Activated T-helper 1 cell treated with anti-CD3 and anti-CD28 coated beads, Interleukin-2, amount 50 U/mL, for 16 hours (primary cell): ENCODE measurements at places on chromosomes 11 and 22.

- DNase-seq = no peak
Observed at GRCh38 chr11:11976481-11977127, 31.8 kb downstream of the DKK3 start.

DNA sequence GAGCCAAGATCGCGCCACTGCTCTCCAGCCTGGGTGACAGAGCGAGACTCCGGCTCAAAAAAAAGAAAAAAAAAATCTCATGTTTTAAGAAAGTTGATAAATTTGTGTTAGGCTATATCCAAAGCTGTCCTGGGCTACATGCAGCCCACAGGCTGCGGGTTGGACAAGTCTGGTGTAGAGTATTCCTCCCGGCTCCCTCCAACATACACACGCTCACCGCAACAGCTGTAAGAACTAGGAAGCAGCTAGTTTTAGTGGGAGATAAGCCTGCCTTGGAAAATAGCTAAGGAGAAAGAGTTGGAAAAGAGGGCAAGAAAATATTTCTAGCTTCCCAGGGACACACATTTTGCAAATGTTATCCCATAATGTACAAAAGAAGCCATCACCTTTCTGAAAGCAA is 46.6 kb downstream of the CELF1 start:
- no peak for DNase-seq

DNA sequence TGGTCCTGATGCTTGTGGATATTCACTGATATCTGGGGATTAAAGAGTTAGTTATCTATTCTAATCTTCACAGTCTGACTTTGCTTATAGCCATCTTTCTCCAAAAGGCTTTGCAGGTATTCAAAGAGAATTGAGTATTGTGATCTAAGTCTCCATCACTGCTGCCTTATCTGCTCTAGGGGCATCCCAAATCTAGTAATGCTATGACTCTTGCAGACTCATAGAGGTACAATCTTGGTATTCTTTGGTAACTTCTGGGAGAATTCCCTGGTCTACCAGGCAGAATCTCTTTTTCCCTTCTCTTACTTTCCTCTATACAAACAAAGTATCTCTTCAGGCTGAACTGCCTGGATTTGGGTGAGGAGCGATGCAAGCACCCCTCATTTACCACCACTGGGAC is 746.3 kb downstream of the JRKL start:
- DNase-seq = no peak

GRCh38 chr22:49329636-49330035 is 498.0 kb downstream of the BRD1 start:
- no peak for DNase-seq

DNA sequence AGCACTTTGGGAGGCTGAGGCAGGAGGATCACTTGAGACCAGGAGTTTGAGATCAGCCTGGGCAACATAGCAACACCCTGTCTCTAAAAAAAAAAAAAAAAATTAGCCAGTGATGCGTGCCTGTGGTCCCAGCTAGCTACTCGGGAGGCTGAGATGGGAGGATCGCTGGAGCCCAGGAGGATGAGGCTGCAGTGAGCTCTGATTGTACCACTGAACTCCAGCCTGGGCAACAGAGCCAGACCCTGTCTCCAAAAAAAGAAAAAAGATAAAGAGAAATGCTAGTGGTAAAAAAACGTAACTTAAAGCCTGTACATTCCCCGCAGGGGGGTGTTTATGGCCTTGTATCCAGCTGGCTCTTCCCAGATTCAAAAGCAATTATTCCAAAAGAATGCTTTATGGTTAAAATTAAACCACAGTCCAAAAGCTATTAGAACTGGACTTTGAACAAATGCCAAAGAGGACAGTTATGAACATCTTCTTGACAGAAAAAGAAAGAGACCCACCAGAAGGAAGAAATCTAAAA is 16.4 kb upstream of the SNX32 start:
- no peak for DNase-seq

DNA sequence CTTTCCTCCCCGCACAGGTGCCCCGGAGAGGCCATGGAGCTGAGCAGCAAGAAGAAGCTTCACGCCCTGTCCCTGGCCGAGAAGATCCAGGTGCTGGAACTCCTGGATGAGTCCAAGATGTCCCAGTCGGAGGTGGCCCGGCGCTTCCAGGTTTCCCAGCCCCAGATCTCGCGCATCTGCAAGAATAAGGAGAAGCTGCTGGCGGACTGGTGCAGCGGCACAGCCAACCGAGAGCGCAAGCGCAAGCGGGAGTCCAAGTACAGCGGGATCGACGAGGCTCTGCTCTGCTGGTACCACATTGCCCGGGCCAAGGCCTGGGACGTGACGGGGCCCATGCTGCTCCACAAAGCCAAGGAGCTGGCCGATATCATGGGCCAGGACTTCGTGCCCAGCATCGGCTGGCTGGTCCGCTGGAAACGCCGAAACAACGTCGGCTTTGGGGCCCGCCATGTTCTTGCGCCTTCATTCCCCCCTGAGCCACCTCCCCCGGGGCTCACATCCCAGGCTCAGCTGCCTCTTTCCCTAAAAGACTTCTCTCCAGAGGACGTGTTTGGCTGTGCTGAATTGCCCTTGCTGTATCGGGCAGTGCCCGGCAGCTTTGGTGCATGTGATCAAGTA is 1.3 kb downstream of the TIGD3 start:
- no peak for DNase-seq

DNA sequence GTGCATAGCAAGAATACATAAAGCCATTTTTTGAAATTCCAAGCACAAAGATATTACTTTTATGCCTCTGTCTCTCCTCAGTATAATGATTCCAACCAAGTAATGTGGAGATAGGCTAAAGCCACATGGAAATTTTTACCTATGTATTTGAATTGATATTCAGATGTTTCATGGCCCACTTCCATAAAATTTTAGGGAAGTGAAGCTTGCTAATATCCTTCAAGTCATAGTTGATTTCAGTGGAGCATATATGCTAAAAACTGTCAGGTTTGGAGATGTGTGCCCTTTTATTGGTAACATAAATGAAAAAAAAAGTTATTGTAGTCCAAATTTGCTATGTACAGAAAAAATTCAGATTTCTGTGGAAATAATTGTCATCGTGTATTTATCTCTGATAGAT is 12.3 kb downstream of the MS4A4E start:
- DNase-seq = no peak

- DNase-seq = no peak
Observed at GRCh38 chr22:19176175-19176643, 2.3 kb downstream of the SLC25A1 start.

DNA sequence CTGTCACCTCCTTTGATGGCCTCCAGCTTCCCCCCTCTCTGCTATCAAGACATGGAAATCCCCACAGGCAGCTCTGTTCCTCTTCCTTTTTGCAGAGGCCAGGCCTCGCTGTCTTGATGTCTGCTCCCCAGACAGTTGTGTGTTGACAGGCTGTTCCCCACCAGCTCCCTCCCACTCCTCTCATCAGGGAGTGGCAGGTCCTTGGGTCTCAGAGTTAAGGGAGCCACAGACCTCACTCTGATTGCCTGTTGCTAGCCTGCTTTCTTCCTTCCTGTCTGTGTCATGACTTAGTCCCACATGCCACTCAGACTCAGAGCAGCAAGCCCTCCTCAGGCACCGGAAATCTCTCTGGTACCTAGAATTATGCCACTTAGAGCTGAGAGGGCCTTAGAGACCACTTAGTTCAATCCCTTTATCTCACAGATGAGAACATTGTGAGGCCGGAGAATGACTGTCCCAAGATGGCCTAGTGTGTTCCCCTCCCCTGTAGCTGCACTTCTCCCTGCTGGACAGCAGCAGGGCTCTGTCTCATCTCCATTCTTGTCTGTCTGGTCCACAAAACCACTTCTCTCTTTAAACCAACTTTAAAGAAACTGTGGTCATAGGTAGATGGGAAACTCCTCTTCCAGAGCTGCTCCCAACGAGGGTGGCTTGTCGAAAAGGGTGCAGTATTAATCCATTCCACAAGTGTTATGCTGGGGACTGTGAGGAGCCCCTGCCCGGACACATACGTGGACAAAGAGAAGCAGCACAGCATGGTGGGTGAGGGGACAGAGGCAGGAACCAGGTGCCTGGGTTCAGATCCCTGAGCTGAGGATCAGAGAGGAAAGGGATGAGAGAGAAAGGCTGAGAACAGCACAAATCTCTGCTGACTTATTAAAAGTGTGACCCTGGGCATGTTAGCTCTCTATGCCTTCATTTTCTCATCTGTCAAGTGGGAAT is 4.2 kb downstream of the AMPD3 start:
- peak; percentile 30 for DNase-seq

DNA sequence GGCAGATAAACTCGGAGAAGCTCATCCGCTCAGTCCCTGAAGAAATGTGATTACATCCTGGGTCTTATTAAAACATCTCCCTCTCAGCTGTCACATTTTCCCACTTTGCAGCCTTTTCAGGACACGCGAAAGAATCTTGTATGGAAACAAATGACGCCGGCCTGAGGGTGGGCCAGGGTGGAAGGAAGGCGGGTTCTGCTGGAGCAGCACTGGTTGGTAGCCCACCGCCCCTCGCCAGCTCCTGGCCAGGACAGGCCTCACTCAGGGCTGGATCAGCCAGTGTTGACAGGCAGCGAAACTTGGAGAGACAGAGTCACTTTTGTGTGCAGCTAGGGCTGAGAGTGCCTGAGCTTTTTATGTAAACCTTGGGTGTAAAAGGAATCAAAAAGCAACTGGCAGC is 371.8 kb downstream of the TBC1D22A start:
- no peak for DNase-seq

GRCh38 chr22:41595703-41596102 is 6.1 kb upstream of the PMM1 start:
- DNase-seq = no peak

- DNase-seq = no peak
Observed at GRCh38 chr22:19824926-19825339, 29.7 kb downstream of the GNB1L start.

- DNase-seq = no peak
Observed at GRCh38 chr11:17573526-17573925, 26.5 kb downstream of the OTOG start.

- DNase-seq = no peak
Observed at GRCh38 chr22:48863965-48864528, 963.6 kb downstream of the BRD1 start.

GRCh38 chr22:37559521-37559900 is 769 bp upstream of the CDC42EP1 start:
- DNase-seq = no peak

- DNase-seq = no peak
Observed at GRCh38 chr22:38135133-38135706, 24.7 kb upstream of the BAIAP2L2 start.

DNA sequence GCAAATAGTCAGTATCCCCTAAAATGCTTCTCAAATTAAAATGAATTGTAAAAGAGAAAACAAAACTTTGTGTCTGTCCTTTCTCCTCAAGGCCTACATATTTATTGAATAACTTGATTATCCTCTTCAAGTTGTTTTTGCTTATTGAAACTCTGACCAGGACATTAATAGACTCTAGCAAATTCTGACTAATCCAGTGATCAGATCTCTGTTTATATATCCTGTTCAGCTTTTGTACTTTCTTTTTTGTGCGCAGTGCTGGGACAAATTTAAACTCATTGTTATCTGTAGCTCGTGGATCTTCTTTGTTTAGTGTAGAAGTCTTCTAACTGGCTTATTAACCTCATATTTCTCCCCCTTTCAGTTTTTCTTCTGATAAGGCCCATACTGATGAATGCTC is 139.9 kb upstream of the SORL1-AS1 start:
- DNase-seq = no peak

DNA sequence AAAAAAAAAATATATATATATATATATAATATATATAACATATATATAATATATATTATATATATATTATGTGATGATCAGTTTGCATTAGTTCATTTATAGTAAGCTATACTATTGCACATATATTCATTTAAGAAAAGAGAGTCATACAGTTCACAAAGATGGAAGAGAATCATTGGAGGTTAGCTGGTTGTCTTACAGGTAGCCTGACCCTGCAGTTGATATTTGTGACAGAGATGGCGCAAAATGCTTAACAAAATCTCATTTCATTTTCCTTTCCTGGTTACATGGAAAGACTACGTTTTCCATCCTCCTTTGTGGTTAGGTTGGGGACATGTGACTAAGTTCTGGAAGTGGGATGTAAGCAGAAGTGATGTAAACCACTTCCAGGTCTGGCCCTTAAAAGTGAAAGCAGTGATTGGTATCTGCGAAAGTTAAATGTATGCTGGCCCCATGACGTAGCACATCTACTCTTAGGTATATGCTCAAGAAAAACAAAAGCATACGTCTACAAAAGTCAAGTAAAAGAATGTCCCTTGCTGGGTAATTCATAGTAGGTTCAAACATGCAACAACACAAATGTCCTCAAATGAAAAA is 7.2 kb upstream of the TMEM135 start:
- DNase-seq = no peak

GRCh38 chr11:106156290-106156937 is 79.0 kb downstream of the AASDHPPT start:
- DNase-seq = no peak

DNA sequence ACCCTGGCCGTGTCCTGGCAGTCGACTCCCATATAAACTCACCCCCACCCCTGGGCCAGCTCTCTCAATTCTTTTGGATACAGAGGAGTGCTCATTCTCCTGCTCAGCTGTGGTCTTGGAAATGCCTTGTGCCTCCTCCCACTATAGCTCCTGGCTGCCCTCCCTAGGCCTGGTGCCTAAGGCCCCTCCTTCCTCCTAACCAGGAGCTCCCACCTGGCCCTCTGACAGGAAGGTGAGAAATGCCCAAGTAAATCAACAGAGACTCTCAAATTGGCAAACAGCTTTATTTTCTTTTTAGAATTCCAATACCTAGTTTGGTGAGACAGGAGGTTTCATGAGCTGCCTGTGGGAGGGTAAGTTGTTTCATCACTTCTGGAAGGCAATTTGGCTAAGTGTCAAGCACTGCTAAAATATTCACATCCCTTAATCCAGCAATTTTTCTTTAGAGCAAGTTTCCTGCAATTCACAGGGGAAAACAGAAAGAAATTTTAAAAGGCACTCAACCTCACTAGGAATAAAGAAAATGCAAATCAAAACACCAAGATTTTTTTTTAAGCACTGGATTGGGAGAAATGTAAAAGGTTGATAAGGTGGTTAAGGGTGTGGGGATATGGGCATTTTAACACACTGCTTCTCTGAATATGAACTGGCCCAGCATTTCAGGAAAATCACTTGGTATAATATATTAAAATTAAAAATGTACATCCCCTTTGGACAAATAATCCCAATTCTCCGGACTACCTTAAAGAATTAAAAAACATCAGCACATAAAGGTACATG is 209.7 kb upstream of the ARHGAP20 start:
- no peak for DNase-seq

- no peak for DNase-seq
Observed at GRCh38 chr11:14318581-14318981, 40.4 kb downstream of the RRAS2 start.

DNA sequence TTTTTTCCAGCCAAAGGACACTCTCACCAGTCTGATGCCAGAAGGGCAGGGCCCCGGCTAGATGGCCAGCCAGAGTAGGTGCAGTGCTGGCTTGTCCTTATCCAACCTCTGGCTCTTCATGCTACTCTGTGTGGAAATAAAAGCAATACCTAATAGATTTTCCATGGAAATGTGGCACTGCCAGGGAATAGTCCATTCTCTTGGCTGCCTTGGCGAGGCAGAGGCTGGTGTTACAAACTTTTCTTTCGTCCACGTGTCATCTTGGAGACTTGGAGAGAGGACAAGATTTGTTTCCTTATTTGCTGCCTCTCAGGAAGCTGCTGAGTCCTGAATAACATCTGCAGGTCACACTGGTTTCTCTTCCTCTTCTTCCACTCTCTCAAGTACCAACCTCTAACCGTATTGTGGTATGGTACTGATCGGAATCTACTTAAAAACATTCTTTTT is 17.2 kb upstream of the C1QTNF4 start:
- no peak for DNase-seq

GRCh38 chr11:96306600-96306932 is 36.4 kb downstream of the MAML2 start:
- no peak for DNase-seq

- no peak for DNase-seq
Observed at GRCh38 chr11:12121517-12121916, 11.1 kb downstream of the MICAL2 start.

- DNase-seq = no peak
Observed at GRCh38 chr11:96393753-96394348, 4.0 kb downstream of the JRKL start.
